ENCODE measurements at places on chromosomes 5 and 9. TPM values are rescaled to one million over a fixed set of nuclear protein-coding genes. Genes with fewer than 3 reads are reported as not detected.

The FBP1 gene
- 1.9 TPM for total RNA-seq

The ANGPTL2 gene
- total RNA-seq, result 4.8 TPM

The GABRA1 gene
- total RNA-seq, result not detected

The ANKRD31 gene
- 0.13 TPM for total RNA-seq

The CD180 gene
- total RNA-seq, result not detected

The MUSK gene
- not detected for total RNA-seq

The CDKN2B gene
- total RNA-seq, result 0.13 TPM

The CCL21 gene
- not detected for total RNA-seq

The TMEM171 gene
- 0.42 TPM for total RNA-seq

The SHC3 gene
- 1.3 TPM for total RNA-seq

The TXNDC8 gene
- total RNA-seq, result not detected

The TAS2R1 gene
- total RNA-seq, result not detected

The SVEP1 gene
- 0.24 TPM for total RNA-seq

The POU5F2 gene
- 0.22 TPM for total RNA-seq

The FBP2 gene
- total RNA-seq, result not detected

The NME5 gene
- 0.66 TPM for total RNA-seq

The AIF1L gene
- total RNA-seq, result 122 TPM

The IL13 gene
- total RNA-seq, result not detected

The WDR70 gene
- total RNA-seq, result 38.1 TPM
